ENCODE measurements at places on chromosomes 12 and 14.

GRCh38 chr14:76782115-76782884 is 21.0 kb downstream of the VASH1 start:
- DNase-seq: no peak

- no peak for DNase-seq
These were observed 86.4 kb upstream of the PIWIL1 start for GRCh38 chr12:130251236-130251780.

GRCh38 chr14:61512026-61512834 is 183.1 kb upstream of the HIF1A start:
- peak; percentile 96 for DNase-seq

DNA sequence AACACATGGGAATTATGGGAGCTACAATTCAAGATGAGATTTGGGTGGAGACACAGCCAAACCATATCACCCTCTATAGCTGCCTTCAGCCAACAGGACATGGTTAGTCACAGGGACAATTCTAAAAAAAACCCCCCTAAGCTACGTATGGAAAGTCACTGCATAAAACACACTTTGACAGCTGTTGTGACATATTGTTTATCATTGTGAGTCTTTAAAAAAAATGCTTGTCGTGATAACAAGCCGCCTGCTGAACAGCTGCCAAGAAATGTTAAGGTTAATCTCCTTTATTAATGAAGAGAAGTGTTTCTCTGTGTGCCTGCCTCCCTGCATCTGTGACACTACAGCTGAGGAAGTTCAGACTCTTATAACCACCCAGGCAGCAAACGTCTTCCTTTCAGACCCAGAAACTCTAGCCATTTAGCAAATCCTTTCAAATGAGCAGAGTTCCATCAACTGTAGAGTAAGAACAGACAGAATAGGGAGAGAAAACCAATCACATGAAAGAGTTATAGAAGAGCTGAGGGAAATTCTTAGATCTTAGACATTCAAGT is 1459.6 kb upstream of the TMEM132C start:
- no peak for DNase-seq

GRCh38 chr14:88188745-88189416 is 134.2 kb downstream of the KCNK10 start:
- DNase-seq: no peak

DNA sequence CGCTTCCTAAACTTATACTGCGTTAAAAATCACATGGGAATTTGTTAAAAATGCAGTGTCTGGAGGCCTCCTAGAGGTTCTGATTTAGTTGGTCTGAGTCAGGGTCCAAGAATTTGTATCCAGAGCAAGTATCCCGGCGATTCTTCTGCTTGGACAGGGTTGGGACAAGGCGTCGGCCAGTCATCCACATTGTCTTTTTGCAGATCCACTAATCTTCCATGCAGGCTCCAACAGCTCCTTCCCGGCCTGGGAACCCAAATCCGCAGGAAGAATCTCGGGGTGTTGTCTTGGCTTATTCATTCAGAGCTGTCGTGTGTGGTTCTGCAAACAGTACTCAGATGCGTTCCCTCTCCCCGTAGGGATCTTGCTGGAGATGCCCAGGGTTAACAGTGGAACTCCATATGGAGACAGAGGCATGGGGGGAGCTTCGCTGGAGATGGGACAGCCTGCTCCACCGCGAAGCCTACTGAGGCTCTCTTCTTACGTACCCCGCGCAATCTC is 25.3 kb downstream of the GPRC5D start:
- DNase-seq: peak; percentile 61

- DNase-seq: peak; percentile 47
These were observed 41.1 kb upstream of the PCED1B start for GRCh38 chr12:47038270-47038748.

DNA sequence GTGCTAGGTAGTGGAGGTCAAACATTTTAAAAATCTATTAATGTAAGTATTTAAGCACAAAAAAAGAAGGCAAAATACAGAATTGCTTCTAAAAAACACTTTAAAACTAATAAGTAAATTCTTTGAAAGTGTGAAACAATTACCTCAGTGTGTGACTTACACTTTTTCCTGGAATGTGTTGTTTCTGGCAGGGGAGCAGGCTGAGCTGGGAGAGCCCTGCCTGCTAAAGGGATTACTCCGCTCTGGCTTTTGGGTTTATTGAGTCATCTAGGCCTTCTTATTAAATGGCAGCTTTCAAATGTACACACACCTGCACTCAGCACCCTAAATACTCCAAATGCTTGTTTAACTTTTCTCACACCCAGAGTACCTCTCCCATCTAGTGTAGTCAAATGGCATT is 279.8 kb downstream of the AKAP6 start:
- peak; percentile 69 for DNase-seq

DNA sequence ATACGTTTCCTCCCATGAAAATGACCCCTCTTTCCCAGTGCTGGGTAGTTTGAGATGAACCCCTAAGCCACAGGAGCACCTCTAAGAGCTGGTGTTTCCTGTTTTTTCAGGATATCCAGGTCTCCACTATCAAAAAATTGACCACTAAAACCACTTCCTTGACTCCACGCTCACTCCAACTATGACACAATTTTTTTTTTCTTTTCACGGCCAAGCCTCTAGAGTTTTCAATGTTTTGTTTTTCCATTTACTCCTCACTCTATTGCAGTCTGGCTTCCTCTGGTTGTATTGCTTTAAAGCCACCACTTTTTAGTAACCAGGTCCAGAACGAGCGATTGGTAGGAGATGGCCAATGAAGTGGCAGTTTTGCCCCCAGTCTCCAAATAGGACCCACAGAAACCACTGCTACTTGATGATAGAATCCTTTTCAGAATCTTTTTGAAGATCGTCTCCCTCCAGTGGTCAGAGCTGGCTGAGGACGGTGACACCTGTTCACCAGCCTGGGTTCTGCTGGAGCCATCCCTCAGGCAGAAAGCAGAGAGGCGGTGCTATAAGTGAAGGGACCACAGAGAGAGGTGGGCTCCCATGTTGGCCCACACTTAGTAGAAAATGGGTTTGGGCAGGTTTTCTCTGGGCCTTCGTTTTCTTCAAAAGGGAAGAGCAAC is 454.4 kb downstream of the VRK1 start:
- DNase-seq: no peak

- DNase-seq: peak; percentile 29
These were observed 96.2 kb downstream of the CPSF2 start for GRCh38 chr14:92217936-92218335.

- peak; percentile 61 for DNase-seq
These were observed 18.3 kb downstream of the NOC4L start for GRCh38 chr12:132162508-132163031.

DNA sequence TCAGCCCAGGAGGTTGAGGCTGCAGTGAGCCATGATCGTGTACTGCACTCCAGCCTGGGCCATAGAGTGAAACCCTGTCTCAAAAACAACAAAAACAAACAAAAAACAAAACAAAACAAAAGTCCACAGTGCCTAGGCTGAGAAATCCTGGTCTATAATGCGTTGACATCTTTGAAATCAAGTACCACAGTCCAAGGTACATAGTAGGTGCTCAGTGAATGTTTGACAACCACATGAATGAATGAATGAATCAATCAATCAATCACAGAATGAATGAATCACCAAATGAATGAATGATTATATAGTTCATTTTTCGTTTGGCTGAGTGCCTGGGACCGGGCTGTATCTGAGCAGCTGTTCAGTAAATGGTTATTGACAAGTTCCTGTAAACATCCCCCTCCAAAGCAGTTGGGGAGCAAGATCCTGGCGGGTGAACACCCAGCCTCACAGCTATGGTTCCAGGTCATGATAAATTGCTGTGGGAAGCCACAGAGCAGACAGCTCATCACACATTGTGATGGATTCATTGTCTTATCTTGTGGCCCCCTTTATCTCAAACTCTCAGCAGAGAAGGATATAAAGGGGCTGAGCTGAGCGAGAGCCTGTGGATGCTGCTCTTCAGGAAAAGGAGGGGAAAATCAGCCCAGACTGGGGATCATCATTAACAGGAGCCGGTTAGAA is 30.4 kb upstream of the IFT81 start:
- DNase-seq: no peak

GRCh38 chr12:120725659-120726509 is at the start of gene ACADS:
Gene ACADS (plus strand): TSS chr12:120725826. CDS start chr12:120725886, 60 bp downstream.
- DNase-seq: peak; percentile 76

GRCh38 chr14:105093038-105093430 is 27.8 kb upstream of the GPR132 start:
- DNase-seq: peak; percentile 67

GRCh38 chr12:44889162-44889561 is 13.0 kb upstream of the NELL2 start:
- DNase-seq: no peak

DNA sequence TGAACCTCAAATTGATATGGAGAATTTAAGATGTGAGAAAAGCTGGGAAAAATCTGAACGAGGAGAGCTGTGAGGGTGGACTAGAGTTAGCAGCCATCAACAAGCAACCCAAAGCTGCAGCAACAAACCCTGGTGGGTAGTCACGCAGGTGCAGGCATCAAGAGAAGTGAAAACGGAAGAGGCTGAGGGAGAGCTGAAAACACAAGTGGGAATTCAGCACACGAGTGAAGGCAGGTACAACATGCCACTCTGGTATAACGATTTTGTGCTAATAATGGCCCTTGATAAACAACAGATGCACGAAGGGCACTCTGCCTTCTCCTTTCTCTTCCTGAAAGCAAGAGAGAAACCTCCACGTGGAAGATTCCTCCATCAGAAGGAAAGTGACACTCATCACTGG is 11.5 kb downstream of the TCL1B start:
- no peak for DNase-seq

DNA sequence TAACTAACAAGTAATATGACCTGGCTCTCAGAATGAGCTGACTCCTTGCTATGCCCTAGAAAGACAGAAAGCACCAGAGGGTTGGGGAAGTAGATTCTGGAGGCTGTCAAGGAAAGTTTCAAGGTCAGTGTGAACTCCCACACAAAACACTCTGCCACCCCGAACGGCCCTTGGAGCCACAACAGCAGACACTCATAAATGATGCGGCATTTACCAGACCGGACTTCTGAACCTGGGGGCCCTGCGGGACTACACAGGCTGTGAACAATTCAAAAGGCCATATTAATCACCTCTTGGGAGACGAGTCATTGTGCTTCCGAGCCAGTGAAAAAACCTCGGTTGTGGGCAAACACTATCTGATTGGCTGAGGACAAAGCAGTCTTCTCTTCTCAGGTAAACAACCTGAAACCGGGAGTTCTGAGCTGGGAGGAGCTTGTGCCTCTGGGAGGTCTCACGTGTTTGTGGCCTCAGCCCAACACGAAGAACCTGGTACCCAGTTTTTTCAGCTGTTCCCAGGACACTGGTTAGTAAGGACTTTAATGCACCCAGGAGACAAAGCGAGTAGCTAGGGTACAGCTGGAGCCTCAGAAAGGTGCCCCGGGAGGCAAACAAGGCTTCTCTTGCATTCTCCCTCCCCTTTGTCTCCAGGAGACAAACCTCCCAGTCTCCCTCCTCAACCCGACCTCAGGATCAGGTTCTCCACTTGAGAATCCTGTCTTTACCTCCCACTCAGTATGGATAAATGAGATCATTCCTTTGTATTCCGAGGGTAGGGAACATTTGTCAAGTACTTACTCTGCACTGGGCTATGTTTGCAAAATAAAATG is 35.3 kb downstream of the VWF start:
- no peak for DNase-seq

- DNase-seq: no peak
These were observed 11.7 kb downstream of the NAV3 start for GRCh38 chr12:77842430-77842829.

DNA sequence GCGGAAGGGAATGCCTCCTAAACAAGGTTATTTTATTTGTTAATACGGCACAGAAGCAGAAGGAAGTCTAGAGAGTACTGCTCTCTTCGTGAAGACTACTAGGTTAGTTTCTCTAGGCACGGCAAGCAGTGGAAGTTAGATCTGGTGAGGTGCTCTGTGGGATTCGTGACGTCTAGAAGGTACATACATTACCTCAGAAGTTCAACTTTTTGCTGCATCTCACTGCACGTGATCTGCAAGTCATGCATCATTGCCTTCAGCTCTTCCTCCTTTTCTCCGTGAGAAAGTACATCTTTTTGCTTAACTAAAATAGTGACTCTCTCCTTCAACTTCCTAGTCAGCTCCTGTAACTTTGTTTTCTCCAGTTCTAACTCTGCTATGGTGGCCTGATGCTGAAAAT is 74.7 kb downstream of the NIN start:
- DNase-seq: no peak

DNA sequence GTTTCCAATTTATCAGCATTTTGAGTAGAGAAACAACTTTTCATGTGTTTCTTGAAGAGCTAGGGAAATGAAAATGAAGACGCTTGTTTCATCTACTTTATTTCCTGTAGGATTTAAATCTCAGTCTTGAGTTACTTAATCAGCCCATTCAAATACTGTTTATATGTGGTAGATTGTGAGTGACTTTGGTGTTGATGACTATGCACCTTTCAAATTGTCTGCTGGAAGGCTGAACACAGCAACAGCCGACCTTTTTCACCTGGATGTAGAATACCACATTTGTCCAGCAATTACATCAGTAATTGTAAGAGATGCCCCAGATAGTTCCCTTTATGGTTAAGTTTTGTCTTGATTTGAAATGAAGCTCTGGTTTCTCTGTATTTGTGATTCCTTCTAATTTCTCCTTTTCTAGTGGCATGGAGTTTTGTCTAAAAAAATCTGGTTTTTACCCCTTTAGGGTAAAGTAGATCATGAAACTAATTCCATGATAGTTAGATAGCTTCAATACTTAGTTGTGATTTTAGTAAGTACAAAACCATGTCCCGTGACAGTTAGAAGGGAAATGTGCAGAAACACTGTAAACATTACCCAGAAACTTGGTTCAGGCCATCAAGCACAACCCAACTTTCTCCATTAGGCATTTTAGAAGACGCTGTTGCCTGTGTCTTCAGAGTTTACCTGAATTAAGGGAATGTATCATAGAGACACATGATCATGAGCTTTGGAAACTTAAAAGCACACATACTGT is 165.0 kb downstream of the SRGAP1 start:
- DNase-seq: no peak

GRCh38 chr12:112973818-112974231 is 4.5 kb upstream of the OAS2 start:
- no peak for DNase-seq

- peak; percentile 11 for DNase-seq
These were observed 81.2 kb upstream of the ATF7IP start for GRCh38 chr12:14284184-14284722.

GRCh38 chr12:3129301-3130056 is 52.3 kb downstream of the TSPAN9 start:
- DNase-seq: peak; percentile 87

- no peak for DNase-seq
These were observed 178.3 kb downstream of the CACNA1C start for GRCh38 chr12:2231011-2231595.

GRCh38 chr12:25155022-25155576 is 39.9 kb downstream of the DNAI7 start:
- DNase-seq: peak; percentile 41

- peak; percentile 35 for DNase-seq
These were observed 484 bp downstream of the ALKBH1 start for GRCh38 chr14:77707355-77707723.

- DNase-seq: no peak
These were observed 32.6 kb downstream of the DDX11 start for GRCh38 chr12:31106101-31106803.

- no peak for DNase-seq
These were observed 7.0 kb downstream of the MYL2 start for GRCh38 chr12:110913119-110914056.

GRCh38 chr14:31263485-31264133 is 56.0 kb upstream of the HECTD1 start:
- DNase-seq: peak; percentile 99

GRCh38 chr12:108046135-108046534 is 83.0 kb upstream of the WSCD2 start:
- no peak for DNase-seq

GRCh38 chr12:49863946-49864797 is 21.3 kb upstream of the BCDIN3D start:
- DNase-seq: no peak

All from fibroblast of upper back skin (primary cell).